ENCODE measurements at places on chromosomes 7 and 10.

DNA sequence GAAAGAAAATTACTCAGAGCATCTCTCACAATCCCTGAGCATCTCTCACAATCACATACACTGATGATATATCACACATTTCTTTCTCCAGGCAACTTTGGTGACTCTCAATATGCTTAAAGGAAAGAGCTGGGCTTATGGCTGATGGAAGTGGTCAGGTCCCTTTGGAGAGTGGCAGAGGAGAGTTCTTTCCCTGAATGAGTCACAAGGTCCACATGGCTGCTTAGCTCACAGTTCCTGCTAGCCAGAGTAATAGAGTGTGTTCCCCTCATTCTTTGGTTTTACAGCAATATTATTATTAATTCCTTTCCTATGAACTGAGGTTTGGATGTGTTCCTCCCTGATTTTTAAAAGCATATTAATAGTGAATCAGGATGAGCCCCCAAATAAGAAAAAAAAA, 287.4 kb downstream of the C7orf25 start:
- DNase-seq = no peak

DNA sequence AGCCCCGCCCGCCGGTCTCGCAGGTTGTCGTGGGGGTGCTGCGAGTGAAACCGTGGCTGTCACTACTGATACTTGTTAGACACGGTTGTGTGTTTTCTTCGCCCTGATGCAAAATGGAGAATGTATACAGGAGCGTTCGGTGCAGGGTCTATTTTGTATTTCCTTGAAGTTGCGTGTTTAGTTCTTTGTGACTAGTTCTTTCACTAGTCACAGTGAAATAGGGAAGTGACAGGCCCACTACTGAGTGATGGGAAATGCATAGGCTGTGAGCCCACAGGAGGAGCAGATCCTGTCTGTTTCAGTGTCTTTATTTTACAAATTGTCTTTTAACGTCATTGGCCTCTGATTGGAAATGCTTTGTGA, 675 bp downstream of the ABRAXAS2 start:
- DNase-seq = peak; percentile 77

GRCh38 chr10:11225935-11226334, 208.3 kb downstream of the CELF2 start:
- DNase-seq = peak; percentile 86

GRCh38 chr10:5575482-5576153, 50.9 kb downstream of the CALML3 start:
- DNase-seq = peak; percentile 62

DNA sequence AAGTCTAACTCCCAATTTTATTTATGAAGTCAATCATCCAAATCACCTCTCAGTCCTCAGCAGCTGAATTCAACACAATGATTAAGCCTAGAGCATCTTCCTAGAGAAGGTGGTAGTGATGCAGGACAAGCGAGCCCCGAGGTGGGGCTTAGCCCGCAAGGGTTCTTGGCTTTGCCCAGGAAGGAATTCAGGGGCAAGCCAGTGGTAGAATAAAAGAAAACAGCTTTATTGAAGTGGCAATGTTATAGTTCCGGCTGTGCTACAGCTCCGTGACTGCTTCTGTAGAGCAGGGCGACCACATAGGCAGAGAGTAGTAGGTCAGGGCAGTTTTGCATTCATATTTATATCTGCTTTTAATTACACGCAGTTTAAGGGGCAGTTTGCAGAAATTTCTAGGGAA, 18.1 kb downstream of the IL2RA start:
- DNase-seq = no peak

GRCh38 chr7:140435252-140435895, 31.5 kb downstream of the RAB19 start:
- no peak for DNase-seq

GRCh38 chr7:133582766-133583523, 330.1 kb downstream of the EXOC4 start:
- DNase-seq = no peak

GRCh38 chr10:101011517-101012423, 12.2 kb downstream of the LZTS2 start:
- DNase-seq = no peak

- no peak for DNase-seq
Observed at GRCh38 chr7:85457911-85458310, 271.1 kb upstream of the SEMA3D start.

DNA sequence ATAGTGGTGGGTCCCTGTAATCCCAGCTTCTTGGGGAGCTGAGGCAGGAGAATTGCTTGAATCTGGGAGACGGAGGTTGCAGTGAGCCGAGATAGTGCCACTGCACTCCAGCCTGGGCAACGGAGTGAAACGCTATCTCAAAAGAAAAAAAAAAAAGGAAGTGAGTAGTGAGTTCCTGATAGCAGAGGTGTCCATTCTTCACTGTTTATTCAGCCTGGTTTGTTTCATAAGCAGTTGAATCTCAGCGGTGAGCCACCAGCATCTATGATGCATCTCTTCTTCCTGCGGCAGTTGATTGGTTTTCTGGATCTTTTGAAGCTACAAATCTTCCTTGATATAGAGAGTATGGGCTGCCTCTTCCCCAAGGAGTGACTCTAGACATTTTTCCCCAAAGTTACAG, 316.1 kb upstream of the MTPN start:
- DNase-seq = no peak

GRCh38 chr7:93720106-93720505, 145.6 kb upstream of the CALCR start:
- no peak for DNase-seq

GRCh38 chr7:85489498-85489897, 302.6 kb upstream of the SEMA3D start:
- no peak for DNase-seq

DNA sequence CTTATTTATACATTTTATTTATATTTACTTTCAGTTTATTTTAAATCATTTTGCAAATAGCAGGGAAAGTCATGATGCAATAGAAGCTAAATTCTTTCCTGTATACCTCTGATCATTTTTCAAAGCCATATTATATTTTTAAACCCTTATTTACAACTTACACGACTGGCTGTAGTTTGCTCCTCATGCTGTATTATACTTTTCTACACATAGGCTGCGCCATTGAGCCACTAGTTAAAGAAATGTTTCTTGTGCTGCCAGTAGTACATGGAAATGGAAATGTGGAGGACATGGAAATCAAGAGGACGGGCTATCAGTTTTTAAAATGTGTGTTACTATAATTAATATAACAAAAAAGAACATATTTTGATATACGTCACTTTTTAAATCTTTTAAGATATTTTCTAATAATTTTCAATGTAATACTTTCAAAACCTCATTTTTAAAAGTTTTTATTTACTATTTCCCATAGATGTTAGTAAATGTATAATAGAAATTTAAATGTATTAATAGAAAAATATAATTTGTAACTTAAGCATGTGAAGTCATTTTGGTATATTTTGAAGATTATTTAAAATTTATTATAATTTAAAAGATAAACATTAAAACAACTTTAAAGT, 118.5 kb downstream of the VTI1A start:
- peak; percentile 70 for DNase-seq

GRCh38 chr10:5105626-5106025, 11.4 kb downstream of the AKR1C3 start:
- DNase-seq = no peak

- no peak for DNase-seq
Observed at GRCh38 chr7:126394406-126394805, 858.3 kb downstream of the GRM8 start.

- no peak for DNase-seq
Observed at GRCh38 chr10:29826221-29826620, 191.4 kb upstream of the SVIL start.

DNA sequence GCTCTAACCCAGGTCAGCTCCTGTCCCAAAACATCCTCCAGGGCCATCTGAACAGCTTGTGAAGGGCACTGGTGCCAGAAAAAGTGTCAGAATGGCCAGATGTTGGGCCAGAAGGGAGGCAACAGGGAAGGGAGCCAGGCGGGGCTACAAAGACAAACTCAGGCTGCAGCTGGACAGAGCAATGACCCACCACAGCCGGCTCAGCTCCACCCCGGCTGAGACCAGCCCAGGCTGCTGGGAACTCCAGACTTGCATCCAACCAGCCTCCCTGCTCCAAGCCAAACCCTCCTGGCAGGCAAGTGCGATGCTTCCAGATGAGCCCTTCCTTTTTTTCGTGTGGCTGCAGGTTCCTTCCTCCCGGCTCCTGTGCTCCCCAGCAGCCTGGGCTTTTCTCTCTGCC, 466.9 kb downstream of the PTPRN2 start:
- no peak for DNase-seq

GRCh38 chr7:128388145-128388485, 21.7 kb downstream of the IMPDH1 start:
- no peak for DNase-seq

- DNase-seq = peak; percentile 74
Observed at GRCh38 chr10:109929501-109930219, 6.3 kb upstream of the XPNPEP1 start.

DNA sequence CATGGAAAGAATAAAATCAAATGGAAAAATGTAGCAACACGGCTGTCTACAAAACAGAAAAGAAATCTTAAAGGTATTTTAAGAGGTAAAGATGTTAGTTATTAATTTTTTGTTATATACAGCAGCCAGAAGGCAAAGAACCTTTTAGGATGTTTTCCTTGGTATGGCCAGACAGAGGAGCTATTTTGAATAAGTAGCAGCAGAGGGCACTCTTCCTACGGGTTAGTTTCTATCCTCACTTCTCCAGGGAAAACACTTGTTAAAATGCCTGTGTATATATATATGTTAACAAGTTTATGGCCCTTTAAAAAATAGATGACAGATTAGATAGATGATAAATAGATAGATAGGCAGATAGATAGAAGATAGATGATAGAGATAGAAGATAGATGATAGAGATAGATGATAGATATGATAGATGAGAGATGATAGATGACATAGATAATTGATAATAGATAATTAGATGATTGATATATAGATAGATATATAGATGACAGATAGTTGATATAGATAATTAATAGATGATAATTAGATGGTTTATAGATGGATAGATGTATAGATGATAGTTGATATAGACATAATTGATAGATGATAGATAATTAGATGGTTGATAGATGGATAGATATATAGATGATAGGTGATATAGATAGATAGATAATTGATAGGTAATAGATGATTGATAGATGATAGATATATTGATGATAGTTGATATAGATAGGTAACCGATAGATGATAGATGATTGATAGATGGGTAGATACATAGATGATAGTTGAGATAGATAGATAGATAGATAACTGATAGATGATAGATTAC, 57.8 kb upstream of the WIPF3 start:
- peak; percentile 59 for DNase-seq

DNA sequence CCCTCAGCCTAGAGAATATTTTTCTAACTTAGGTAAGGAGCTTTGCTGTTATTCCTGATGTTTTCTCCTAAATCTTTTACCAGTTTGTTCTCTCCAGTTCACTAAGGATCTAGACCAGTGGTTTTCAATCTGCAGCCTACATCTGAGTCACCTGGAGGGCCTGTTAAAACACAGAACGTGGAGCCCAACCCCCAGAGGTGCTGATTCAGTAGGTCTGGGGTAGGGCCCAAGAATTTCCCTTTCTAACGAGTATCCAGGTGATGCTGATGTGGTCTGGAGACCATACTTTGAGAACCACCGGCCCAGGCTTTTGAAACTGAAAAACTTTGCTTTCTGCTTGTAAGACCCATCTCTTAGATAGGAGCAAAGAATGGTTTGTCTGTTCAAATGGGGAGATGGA, 51.2 kb upstream of the KMT2E start:
- DNase-seq = no peak

- DNase-seq = no peak
Observed at GRCh38 chr7:95319570-95319969, 4.8 kb downstream of the PON1 start.

- no peak for DNase-seq
Observed at GRCh38 chr7:78323118-78323517, 524.5 kb downstream of the PHTF2 start.

DNA sequence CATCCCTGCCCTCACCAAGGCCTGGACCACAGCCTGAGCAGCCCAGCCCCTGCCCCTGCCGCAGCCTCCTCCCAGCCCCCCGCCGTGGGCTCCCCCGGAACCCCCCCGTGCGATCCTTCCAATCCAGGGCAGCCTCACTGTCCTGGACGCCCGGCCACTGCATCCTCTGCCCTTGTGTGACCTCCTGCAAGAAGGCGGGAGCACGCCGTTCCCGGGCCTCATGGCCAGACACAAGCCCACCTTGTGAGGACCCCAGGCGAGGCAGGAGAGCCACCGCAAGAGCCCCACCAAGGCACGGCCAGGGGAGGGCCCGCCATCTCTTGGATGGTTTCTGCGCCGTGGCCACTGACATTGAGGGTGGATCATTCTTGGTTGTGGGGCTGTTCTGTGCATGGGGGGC, 7.8 kb upstream of the LFNG start:
- no peak for DNase-seq

GRCh38 chr7:103541026-103541425, 95.0 kb upstream of the SLC26A5 start:
- DNase-seq = no peak

DNA sequence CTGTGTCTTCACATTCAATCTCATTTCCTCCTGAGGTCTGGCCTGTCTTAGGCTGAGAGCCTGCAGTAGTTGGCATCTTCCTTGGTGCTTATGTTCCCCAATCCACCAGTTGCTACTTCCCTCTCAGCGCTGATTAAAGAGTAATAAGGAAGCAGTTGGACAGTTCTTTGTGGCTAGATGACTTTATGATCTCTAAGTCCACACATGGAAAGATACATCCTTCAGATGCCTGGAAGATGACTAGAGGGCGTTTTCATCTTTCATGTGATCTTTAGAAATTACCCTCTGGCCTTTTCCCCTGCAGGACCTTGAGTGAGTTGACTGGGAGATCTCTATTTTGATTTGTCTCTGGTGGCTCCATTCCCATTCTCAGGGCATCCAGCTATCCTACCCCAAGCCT, 204.5 kb downstream of the GRM3 start:
- DNase-seq = no peak

GRCh38 chr10:96244354-96244753, 27.0 kb downstream of the BLNK start:
- no peak for DNase-seq

DNA sequence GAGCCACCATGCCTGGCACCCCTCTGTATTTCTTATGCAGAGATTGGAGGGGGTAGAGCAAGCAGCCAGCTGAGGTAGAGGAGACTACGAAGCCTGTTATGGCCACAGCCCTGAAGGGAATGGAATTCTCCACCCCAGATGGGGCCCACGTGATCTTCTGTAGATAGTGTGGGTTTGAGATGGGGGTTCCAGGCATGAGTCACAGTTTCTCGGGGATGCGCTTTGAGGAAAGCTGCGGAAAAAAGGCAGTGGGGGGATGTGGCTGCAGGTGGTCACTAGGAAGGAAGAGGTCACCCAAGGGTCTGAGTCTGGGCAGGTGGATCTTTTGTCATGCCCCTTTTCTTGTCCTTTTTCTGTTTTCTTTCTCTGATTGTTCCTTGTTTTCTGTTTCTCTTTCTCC, 11.5 kb downstream of the FAM131B start:
- DNase-seq = no peak

- DNase-seq = no peak
Observed at GRCh38 chr10:3631701-3632330, 153.2 kb downstream of the KLF6 start.
